ENCODE measurements at places on chromosomes 4 and X. TPM values are rescaled to one million over a fixed set of nuclear protein-coding genes. Genes with fewer than 3 reads are reported as not detected.

DNA sequence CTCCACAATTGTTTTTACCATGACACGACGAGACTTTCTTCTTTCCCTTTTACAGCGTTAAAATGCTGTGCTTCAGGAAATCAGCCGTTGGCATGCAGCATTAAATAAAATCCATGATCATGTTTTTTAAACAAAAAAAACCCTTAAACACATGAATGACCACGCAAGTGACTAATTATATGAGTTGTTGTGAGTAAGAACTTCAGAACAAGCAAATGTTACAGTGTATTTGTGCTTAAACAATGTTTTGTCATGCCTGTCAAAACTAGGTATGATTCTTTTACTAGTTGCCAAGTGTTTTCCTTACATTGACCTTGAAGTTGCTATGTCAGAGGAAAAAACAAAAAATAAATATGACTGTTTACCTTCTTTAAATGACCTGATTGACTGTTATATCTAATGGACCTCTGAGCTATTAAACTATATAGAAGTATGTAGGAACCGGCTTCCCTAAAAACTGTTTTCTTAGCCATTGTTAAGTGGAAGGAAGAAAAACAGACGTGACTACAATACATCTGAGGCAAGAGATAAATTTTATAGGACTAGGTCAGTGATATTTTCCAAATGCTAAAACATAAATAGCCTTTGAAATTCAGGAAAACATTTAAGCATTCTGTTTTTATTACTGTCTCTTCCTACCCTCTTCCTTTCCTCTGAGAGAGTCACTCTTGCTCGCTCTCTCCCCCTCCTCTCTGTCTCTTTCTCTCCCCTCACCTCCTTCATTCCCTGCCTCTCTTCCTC, 197.1 kb downstream of the PALLD start:
- DNase-seq, result no peak

- DNase-seq, result no peak
These were observed 99.9 kb upstream of the RAPGEF2 start for GRCh38 chr4:159002950-159003349.

SPANXD gene
- not detected for total RNA-seq

PLP1 gene
- total RNA-seq, result 3.7 TPM

DNA sequence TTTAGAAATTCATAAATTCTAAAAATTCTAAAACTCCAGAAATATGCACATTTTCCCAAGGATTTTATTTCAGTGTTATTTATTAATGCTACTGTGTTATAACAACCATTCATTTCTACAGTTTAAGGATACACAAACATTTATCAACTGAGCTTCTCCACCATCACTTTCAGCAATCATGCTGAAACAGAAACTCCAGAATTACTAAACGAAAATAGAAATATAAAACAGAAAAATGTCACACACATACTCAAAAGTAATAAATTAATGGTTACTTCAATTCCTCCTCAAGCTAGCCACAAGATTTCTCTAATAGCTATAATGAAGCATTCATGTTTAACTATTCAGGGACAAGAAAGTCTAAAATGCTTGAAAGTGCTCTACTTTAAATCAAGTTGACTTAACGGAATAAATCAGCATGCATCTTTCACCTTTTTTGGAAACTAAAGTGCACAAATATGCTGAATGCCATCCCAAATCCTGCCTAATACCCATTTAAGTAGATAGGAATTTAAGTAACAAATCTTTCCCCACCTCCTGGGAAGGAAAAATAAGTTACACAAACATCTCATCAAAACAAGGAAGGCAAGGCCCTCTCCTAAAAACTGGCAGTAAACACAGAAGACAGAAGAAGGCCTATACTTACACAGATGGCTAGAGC, 563 bp downstream of the FAM13A start:
- no peak for DNase-seq

NEIL3 gene
- 3.2 TPM for total RNA-seq

UGT8 gene
- 51.7 TPM for total RNA-seq
